Muscle of arm (tissue), 14 donors: ENCODE measurements at places on chromosomes 2 and 18.

DNA sequence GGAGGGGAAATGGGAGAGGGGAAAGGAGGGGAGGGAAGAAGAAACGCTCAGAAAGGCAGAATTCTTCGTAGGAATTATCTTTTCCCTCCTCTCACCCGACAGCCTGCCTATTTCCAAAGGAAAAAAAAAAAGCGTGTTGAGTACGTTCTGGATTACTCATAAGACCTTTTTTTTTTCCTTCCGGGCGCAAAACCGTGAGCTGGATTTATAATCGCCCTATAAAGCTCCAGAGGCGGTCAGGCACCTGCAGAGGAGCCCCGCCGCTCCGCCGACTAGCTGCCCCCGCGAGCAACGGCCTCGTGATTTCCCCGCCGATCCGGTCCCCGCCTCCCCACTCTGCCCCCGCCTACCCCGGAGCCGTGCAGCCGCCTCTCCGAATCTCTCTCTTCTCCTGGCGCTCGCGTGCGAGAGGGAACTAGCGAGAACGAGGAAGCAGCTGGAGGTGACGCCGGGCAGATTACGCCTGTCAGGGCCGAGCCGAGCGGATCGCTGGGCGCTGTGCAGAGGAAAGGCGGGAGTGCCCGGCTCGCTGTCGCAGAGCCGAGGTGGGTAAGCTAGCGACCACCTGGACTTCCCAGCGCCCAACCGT, at the start of gene GAD1:
Gene GAD1 (plus strand): TSS at position 384 of the 589 bp plus-strand sequence. CDS start 1,705 bp downstream, outside the sequence.
- no peak for DNase-seq

DNA sequence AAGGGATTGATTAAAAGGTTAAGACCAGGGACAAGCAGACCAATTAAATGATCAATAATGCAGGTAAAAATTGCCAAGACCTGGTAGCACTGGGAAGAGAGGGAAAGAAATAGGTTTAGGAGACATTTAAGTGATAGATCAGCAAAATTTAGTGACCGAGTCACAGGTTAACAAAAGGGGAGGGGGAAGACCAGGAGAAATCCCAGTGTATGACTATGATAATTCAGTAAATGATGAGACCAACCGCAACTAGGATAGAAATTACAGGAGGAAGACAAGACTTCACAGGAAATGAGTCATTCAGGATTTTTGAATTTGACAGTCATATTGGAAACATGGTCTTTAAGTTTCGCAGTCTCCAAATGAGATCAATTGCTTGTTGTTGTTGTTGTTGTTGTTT, 62.9 kb downstream of the COBLL1 start:
- DNase-seq: no peak

- no peak for DNase-seq
These were observed 21.6 kb downstream of the GPD2 start for GRCh38 chr2:156457523-156458517.

DNA sequence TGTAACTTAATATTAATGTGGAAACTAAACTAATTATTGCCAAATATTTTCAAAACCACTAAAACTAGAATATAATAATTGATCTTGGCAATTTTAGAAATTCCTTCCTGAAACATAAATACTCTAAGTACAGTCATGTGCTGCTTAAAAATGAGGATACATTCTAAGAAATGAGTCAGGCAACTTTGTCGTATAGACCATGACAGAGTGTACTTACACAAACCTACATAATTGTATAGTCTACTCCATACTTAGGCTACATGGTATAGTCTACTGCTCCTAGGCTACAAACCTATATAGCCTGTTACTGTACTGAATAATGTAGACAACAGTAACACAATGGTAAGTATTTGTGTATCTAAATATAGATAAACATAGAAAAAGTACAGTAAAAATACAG, 27.6 kb downstream of the FEZ2 start:
- DNase-seq: no peak

DNA sequence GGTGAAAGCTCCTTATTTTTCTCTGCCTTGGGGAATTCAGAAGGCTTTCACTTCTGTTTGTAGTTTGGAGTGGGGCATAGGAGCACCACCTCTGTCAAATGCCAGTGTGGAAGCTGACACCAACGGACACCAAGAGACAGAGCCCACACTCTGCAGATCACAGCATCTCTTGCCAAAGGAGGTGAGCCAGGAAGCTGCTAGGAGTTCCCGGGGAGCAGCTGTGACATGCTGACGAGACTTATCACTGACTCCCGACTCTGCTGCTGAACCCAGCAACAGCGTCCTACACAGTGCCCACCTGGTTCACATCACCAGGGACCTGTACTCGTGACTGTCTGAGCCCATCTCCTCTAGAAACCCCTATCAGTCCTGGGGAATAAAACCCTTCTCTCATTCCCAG, 8.1 kb downstream of the TEX51 start:
- no peak for DNase-seq

GRCh38 chr2:7427293-7428060, 510.3 kb downstream of the RNF144A start:
- peak; percentile 74 for DNase-seq

GRCh38 chr18:48922226-48922800, 28.5 kb downstream of the SMAD7 start:
- DNase-seq: no peak

DNA sequence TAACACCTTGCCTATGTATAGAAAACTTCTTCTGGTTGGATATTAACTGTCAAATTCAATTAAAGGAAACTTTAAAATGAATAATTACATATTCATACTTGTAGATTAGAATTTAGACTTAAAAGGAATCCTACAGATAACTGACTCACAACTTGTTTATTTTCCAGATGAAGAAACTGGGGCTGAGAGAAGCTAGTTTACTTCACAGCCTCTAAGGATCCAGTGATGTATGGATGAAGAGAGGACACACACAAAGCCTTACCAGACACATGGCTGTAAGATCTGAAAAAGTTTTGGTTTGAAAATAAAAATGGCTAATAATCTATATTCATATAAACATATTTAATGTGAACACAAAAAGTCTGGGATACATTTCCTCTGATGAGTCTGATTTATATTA, 72.3 kb downstream of the PRELID3A start:
- no peak for DNase-seq

GRCh38 chr2:19346983-19347618, 11.3 kb downstream of the OSR1 start:
- DNase-seq: no peak

DNA sequence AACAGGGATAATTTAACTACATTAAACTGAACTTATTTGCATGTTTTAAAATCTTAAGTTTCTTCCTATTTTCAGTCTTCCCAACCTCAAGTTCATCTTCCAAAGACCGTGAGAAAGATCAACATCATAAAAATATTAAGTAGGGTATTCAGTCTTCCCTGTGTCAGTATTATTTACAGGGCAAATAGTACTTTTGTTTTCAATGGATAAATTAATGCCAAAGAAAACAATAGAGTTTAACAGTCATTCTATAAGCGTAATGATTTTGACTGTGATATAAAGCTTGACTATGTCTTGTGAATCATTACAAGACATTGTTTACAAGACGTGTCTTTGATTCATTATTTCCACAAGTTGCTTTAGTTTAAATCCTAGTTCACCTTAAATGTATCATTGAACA, 48.0 kb upstream of the NRXN1 start:
- no peak for DNase-seq
